ENCODE measurements at places on chromosomes 11 and 22.

- no peak for DNase-seq
Observed at GRCh38 chr11:1081601-1082311, 7.1 kb downstream of the MUC2 start.

GRCh38 chr11:62295504-62295903 lies 3.4 kb downstream of the SCGB1D4 start:
- no peak for DNase-seq

DNA sequence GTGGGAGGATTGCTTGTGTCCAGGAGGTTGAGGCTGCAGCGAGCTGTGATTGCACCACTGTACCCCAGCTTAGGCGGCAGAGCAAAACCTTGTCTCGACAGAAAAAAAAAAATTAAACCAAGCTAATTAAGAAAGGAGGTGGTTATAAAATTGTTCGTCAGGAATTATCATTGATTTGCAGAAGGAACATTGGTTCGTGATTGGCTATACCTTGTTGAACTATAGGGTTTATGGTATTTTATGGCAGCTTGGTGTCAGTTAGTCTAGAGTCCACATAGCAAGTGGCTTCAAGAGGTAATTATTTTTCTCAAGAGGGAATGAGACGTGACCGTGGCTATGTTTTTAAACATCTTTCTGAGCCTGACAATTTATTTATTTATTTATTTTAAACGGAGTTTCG lies 11.5 kb upstream of the TMEM216 start:
- DNase-seq, result no peak

GRCh38 chr11:57635246-57635645 lies 14.5 kb downstream of the YPEL4 start:
- no peak for DNase-seq

GRCh38 chr11:48082771-48083170 lies 102.4 kb downstream of the PTPRJ start:
- no peak for DNase-seq

DNA sequence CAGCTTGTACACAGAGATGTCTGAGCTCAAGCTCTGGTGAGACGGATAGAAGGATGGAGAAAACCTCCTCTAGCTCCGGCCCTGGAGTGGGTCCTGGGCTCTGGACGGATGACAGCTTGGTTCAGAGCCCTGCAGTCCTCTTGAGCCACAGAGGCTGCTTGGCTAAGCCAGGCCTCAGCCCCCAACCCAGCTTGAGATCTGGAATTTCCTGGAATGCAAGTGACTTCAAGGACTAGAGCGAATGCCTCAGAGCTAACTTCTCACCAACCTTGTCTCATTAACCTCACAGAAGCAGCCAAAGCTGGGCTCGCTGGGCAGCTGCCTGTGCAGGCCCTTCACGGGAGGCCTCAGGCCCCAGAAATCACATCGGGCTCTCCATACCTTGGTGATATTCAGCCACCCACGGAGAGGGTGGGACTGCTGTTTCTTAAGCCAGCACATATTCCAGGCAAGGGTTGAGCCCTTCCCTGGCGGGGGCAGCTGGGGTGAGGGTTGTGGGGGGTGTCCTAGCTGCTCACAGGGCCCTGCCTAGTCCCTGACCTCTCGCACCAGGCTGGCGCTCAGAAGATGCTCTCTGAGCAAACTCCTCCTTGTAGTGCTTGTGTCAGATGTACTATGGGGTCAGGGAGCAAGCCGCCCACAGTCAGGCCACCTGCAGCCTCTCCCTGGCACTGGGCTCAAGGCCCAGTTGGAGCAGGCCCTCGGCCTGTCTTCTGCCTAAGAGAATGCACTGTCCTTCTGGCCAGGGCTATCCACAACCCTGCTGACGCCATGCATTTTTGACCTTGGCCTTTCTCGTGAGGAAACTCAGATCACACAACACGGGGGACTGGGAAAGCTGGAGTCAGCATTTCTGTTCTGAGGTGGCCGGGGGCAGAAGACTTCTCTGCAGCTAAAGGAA lies 73.6 kb upstream of the TTLL12 start:
- no peak for DNase-seq

DNA sequence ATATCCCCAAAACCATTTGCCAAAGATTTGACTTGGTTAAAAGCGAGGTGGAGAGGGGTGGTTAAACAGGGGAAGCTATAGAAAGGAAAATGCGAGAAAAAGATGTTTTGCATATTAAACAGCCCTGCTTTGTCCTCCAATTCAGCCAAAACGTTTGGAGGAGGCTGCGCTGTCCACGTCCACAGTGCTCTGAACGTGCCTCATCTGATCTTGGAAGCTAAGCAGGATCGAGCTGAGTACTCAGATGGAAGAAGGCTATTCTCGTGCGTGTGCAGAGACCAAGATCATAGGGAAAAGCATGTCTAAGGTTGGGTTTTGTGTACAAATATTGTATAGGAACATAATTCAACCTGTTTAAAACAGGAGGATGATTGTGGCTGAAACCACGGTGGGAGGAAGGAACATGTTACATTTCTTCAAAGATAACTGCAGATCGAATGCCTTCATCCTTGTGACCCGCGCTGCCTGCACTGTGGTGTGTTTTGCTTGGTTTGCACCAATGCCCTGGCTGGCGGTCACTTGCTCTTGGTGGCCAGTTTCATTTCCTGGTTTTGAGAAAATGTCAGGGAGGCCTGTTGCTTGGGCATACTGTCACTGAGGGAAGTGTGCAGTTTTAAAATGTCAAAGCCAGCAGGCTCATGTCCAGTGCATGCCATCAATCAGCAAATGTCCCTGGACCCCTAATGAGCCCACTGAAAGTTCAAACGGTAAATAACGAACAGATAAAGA lies 40.4 kb downstream of the FLI1 start:
- DNase-seq, result no peak

DNA sequence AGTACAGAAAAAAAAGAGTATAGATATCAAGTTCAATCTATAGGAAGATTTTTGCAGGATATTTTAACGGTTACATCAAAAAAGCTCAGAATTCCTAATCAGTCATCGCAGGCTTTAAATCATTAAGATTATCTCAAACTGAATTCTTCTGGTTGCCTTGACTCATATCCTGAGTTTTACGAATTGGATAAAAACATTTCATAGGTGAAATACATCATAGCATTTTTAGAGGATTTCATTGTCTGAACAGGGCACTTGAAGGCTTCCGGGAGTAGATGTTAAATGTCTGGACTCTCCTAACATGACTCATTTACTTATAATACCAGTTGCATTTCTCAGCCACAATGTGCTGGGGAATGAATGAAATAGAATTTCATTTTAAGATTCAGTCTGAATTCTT lies 2216.6 kb upstream of the RAG2 start:
- DNase-seq, result no peak

DNA sequence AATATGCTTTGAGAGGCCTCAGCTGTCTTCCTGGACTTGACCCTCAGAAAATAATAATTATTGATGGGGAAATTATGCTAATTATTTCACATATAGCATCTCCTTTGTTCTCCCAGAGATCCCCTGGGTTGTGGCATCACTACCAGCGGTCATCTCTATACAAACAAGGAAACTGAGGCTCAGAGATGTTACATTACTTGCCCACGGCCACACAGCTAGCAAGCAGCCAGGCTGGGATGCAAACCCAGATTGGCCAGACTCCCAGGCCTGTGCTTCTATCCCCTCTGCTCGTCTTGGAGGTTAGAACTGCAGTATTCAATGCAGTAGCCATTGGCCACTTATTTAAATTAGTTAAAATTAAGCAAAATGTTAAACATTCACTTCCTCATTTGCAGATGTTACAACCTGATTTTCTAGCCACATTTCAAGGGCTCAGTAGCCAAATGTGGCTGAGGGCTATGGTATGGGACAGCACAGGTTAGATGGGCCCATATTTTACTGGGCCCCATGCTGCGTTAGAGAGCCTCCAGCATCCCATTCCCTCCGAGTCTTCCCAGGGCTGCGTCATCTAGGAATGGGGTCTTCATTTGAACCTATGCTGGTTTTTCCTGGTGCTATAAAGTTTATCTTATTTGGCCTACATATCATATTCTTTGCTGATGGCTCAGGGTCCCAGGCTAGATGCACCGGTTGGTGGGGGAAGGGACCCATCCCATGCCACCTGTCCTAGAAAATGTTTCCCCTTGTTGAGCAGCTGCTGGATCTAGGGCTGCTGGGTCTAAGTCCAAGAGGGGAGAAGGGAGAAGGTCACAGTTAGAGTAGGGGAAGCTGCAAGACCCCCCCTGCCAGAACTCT lies 2.2 kb downstream of the SLC35C1 start:
- DNase-seq, result no peak

DNA sequence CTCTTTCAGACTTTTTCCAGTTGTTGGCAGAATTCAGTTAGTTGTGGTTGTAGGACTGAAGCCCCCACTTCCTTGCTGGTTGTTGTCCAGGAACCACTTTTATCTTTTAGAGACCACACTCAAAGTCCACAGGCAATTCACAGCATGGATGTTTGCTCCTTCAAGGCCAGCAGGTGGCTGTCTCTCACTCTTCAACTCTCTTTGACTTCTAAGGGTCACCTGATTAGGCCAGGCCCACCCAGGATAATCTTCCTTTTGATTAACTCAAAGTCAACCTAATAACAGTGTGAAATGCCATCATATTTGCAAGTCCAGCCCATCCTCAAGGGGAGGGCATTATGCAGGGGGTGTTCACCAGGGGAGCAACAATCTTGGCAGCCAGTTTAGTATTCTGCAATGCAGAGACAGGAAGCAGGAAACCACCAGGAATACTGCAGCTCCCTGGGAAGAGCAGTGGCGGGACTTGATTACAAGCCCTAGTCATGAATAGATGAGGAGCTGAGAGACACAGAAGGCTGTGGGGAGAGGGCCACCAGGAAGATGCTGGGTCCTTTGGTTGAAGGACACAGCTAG lies 52.4 kb downstream of the LRRC74B start:
- no peak for DNase-seq

DNA sequence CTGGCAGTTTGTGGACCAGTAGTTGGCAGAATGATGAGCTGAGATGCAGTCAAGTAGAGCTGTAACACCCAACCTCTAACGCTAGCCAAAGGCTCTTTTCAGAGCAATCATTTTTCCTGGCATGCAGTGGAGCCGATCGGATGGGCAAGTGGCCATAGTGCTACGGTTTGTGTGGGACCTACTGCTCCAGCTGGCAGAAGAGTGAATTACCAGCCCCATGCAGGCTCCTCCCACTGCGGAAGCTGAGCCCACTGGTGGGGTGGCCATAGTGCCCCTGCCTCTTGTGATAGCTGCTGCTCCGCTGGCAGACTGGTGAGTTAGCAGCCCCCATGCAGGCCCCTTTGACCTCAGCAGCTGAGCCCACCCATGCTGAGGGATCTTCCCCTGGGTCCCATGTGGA lies 27.0 kb upstream of the SC5D start:
- DNase-seq, result no peak
